ENCODE measurements at places on chromosomes 1 and 21.

DNA sequence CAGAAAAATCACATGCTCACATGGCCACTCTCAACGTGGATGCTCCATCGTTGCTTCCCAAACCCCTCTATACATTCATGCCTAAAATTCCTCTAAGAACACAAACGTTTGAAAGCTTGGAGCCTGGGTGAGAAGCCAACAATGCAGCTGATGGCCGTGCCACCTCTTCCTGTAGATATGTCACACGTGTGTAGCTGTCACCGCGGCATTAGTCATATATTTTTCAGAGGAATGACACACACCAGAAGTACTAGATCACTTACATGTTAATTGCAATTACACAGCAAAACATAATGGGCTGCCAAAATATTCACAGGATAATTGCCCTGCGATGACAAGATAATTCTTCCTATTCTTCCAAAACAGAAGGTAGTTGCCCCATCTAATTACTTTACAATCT is 112.7 kb upstream of the BACE2 start:
- DNase-seq, result no peak

GRCh38 chr1:230749635-230750034 is 2.4 kb downstream of the CAPN9 start:
- no peak for DNase-seq

GRCh38 chr1:23651069-23651808 is 40.4 kb upstream of the RPL11 start:
- no peak for DNase-seq

GRCh38 chr1:83090195-83090594 is 908.7 kb downstream of the TTLL7 start:
- DNase-seq, result no peak

GRCh38 chr1:159483501-159483900 is 44.0 kb downstream of the OR10J1 start:
- DNase-seq, result no peak

DNA sequence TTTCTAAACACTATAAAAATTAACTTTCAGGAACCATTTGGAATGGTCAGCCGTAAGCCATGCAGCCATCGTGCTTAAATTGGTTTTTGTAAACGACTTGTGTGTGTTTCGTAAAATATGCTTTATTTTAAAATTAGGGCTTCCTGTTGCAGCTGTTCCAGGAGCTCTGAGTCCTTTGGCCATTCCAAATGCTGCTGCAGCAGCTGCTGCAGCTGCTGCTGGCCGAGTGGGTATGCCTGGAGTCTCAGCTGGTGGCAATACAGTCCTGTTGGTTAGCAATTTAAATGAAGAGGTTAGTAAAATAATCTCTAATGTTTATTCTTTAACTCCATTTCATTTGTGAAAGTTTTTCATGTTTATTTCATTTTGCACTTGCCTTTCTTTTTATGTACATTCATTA is 83.1 kb downstream of the PTBP2 start:
- no peak for DNase-seq

DNA sequence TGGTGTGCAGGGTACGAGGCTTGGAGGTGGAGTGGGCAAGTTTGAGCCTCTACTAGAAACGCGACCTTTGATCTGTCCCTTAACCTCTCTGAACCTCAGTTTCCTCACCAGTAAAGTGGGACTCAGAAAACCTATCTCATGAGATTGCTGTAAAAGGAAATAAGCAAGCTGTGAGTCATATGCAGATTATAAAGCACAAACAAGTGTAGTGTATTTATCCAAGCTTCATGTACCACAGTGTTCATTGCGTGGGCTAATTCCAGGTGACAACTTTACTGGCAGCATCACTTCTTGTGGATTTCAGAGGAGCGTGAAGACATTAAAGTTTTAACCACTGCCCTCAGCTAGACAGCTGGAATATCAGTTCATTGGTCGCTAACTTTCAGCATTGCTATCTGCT is 44.4 kb downstream of the ZNF697 start:
- DNase-seq, result no peak

DNA sequence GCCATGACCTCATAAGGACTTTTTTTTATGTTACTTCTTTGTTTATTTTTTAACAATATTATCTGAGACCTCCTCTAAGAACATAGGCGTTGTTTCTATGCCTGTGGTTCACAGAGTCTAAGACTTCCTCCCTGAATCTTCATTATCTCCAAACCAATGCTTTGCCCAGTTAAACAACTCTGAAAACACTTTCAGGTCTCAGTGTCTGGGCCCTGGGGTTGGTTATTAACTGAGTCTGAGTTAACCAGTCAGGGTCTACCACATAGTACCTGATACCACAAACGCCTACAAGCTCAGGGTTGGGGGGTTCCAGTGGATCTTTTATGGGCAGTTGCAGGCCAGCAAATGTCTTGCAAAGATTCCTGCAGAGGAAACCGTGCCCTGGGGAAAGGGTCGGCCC is 138.2 kb downstream of the AJAP1 start:
- DNase-seq, result no peak

GRCh38 chr1:109497449-109498160 is 3.7 kb downstream of the CYB561D1 start:
- no peak for DNase-seq

GRCh38 chr1:167541610-167542009 is 12.0 kb downstream of the CREG1 start:
- DNase-seq, result no peak

DNA sequence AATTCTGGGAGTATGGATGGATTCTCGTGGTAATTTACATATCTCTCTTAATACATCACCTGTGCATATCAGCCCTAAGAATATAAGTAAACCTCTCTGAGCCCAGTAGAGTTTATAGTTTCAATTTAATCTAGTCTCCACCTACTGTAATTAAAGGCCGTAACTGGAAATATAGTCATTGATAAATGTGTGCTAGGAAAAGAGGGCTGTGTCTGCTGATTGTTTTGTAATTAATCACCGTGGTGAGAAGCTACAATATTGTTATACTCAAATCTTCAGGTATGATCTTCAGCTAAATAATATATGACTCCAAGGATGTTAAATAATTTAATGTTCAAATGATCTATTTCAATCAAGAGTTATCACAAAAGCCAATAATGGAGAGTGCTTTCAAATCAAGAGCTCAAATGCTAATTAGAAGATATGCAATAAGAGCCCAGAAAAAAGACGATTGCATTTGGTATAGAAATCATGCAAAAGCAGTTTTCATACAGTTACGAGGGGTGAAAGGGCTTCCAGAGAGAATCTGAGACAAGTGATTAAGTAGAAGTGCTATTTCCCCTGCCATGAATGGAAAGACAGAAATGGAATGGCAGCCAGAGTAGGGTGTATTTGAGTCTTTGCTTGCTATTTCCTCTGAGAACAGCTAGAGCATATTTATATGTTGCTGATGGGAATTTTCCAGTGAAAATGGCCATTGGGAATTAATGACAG is 1134.3 kb downstream of the NCAM2 start:
- no peak for DNase-seq

DNA sequence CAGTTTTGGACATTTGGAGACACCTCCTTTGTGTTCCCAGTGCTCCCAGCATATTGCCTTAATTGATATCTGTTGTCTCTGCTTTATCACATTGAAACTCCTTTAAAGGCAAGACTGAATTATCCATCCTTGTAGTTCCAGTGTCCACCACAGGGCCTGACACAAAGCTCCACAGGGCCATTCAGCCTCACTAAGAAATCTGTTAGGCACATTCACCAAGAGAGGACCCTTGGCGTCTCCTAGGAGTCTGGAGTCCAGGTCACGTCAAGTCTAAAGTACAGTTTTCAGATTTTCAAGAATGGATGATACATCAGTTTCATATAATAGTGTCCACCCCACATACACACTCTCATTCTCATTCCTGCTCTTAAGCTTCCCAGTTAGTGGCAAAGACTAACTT is 4.8 kb downstream of the ACP6 start:
- DNase-seq, result no peak

- no peak for DNase-seq
Observed at GRCh38 chr1:43522776-43523480, 7.8 kb upstream of the PTPRF start.

DNA sequence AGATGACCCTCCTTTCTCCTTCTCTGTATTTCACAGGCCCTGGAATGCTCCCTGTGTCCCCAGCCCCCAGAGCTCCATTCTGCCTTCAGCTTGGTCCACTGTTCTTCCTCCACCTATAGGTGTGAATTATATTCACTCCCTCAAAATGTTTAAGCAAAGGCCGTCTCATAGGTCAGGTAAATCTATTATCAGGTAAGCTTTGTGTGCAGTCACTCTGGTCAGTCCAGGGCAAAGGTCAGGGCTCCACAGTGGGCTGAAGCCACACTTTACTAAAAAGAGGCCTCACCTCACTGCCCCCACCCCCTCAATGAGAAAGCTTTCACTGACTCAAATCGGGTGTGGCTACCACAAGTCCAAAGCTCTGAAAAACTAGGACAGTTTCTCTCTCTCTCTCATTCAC is 65.9 kb downstream of the DNTTIP2 start:
- no peak for DNase-seq

DNA sequence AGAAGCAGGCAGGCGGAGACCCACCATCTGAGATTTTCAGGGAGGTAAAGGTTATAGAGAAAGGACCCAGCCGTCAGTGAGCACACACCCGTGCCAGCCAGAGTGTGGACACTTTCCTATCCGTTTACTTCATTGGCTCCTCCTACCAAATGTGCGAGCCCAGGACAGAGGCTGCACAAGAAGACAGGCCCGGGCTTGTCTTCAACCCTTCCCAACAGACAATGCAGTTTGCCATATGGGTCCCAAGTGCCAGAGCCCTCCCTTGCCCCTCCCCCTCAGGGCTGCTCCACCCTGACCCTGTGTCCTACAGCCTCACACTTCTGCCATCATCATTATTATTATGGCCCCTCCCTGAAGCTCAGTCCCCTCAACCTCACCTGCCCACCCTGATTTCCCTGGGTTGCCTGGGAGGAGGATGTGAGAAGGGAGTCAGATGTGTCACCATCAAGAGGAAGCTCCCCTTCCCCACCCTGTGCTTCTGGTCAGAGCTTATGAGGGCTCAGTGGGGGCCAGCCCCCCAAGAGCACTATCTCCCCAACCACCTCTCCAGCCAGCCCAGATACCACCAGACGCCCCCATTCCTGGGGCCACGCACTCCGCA is 9.4 kb downstream of the LAPTM5 start:
- DNase-seq, result no peak

DNA sequence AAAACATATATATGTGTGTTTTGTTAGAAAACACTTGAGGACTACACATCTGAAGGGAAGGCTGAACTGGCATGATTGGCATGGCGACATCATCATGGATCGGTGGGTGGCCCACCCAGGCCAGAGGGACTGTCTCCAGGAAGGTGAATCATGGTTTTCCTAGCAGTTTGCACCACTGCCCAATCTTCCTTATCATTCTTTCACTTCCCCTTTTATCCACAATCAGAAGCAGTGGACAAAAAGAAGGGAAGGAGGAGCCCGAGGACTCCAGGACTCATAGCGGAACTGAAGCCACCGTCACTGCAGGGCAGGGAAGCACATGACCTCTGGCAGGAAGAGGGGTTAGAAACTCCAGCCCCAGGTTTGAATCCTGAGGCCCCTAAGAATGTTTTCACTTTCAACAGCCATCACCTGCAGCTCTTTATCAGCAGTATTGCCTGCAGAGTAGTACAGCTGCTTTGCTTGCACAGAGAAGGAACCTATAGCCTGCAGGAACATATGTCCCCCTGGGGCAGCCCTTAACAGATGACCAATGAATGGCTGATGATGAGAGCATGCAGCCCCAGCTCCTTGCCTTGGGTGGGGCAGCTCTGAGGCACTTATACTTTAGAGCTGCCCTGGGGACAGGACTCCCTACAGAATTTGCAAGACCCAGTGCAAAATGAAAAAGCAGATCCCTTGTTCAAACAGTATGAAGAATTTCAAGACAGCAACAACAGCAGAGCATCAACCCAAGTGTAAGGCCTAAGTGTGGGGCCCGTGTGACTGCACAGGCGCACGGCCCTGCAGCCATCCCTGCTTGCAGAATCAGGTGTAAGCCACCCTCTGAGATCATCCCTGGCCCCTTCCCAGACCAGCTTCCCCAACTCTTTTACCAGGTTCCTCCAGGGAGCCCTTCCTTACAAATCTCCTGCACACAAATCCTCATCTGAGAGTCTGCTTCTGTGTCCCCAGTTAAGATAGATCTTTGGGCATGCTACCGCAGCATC is 241.8 kb upstream of the IRF2BP2 start:
- DNase-seq, result no peak

DNA sequence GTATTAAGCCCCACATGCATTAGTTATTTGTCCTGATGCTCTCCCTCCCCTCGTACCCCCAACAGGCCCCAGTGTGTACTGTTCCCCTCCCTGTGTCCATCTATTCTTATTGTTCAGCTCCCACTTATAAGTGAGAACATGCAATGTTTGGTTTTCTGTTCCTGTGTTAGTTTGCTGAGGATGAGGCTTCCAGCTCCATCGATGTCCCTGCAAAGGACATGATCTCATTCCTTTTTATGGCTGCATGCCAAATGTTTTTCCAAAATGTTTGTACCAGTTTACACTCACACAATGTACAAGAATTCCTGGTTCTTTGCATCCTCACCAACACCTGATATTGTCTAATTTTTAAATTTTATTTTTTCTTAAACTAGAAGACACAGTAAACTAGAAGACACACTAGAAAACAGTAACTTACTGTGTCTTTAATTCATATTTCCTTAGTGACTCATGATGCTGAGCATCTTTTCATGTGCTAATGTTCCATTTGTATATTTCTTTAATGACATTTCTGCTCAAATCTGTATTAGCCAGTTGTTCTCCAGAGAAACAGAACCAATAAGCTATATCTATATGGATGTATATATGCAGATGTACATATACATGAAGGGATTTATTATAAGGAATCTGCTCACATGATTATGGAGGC is 19.4 kb upstream of the USP1 start:
- DNase-seq, result no peak

DNA sequence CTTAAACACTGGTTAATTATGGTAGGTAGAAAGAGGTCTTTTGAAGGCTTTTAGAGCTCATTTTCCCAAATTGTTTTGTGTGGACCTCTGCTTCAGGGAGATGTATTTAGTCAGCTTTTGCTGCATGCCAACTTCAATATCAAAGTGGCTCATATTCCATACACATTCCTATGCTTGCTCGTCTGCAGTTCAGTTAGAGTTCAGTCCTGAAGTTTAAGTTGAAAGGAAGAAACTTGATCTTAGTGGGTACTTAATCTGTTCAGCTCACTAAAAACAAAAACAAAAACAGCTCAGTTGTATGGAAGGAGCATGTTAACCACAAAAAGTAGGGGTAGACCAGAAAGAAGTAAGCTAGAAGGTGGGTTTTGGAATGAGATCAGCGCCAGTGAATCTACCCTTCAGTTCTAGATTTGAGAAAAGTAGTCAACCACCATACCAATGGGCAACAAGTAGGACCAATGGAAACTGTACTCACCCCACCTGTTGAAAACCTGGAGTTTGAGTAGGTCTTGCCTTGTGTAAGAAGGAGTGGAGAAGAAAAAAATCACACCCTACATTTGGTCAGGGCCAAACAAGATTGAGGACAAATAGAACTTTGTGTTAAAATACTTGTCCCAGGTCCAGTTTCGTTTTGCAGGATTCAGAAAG is 58.0 kb downstream of the LEPR start:
- DNase-seq, result no peak

DNA sequence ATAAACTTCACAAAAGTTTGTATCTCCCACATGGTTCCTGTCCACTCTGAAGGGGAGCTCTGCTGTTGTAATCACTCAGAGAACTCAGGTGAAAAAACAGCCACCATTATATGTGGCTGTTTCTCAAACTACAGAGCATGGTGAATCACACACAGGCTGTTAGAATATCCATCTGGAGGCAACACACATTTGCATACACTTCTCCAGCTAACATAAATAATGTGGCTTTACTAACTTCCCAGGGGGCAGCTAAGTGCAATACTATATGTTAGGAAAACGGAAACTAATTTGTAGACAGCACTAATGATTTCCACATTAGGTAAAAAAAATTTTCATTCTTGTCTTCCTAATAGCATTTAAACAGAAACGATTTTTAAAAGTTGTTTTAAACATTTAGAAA is 49.3 kb downstream of the PTGFR start:
- no peak for DNase-seq

Data from stimulated activated effector memory CD8-positive, alpha-beta T cell treated with anti-CD3 and anti-CD28 coated beads, Interleukin-12 subunit alpha, Interleukin-12 subunit beta, amount 100 ng/mL, for 72 hours (primary cell).